ENCODE measurements at places on chromosomes 12 and 14. TPM values are rescaled to one million over a fixed set of nuclear protein-coding genes. Genes with fewer than 3 reads are reported as not detected.
A peak's percentile ranks its signal among the peaks of the same experiment; 100 is the strongest.

The ENDOU gene
- not detected for total RNA-seq

The POTEG gene
- total RNA-seq, result not detected

The OR2AP1 gene
- total RNA-seq, result not detected

The TRHDE gene
- total RNA-seq, result 3.5 TPM

The PTCSC3 gene
- not detected for total RNA-seq

The KRT71 gene
- not detected for total RNA-seq

The CIROP gene
- not detected for total RNA-seq

The SPTB gene
- 5.6 TPM for total RNA-seq

The ORAI1 gene
- total RNA-seq, result 4.7 TPM

The SERPINA10 gene
- 0.28 TPM for total RNA-seq

The RPGRIP1 gene
- total RNA-seq, result not detected

The AQP5 gene
- 0.54 TPM for total RNA-seq

GRCh38 chr14:39107591-39107996, 4.6 kb upstream of the SEC23A start:
- no peaks in the 10 kb centered on the region for H3K36me3 ChIP-seq
- no peak for DNase-seq
- H3K4me3 ChIP-seq, result no peak overlapping the region
- no peaks in the 10 kb centered on the region for H3K27me3 ChIP-seq
- H3K27ac ChIP-seq, result no peak overlapping the region
- peaks cover 12% of the 10 kb centered on the region for H3K4me1 ChIP-seq

GRCh38 chr14:62674563-62675237, 370.6 kb downstream of the KCNH5 start:
- no peak for DNase-seq
- H3K4me1 ChIP-seq, result no peaks in the 10 kb centered on the region
- no peaks in the 10 kb centered on the region for H3K27me3 ChIP-seq

DNA sequence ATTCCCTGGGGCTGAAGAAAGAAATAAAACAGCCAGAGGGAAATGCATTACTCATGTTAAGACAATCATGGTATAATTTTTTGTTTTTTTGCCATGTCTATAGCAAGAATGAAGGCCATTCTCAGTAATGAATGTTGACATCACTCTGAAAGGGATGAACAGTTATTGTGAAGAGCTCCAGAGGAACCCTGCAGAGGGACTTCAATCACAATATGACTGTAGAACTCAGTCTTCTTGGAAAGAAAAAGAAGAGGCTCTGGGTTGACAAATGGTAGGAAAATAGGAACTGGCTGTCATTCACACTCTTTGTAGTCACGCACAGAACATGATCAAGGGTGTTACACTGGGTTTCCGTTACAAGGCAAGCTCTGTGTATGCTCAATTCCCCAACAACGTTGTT, 73.8 kb upstream of the DACT1 start:
- H3K27me3 ChIP-seq, result no peaks in the 10 kb centered on the region
- no peaks in the 10 kb centered on the region for H3K36me3 ChIP-seq
- no peak overlapping the region for H3K4me3 ChIP-seq
- H3K27ac ChIP-seq, result no peak overlapping the region

DNA sequence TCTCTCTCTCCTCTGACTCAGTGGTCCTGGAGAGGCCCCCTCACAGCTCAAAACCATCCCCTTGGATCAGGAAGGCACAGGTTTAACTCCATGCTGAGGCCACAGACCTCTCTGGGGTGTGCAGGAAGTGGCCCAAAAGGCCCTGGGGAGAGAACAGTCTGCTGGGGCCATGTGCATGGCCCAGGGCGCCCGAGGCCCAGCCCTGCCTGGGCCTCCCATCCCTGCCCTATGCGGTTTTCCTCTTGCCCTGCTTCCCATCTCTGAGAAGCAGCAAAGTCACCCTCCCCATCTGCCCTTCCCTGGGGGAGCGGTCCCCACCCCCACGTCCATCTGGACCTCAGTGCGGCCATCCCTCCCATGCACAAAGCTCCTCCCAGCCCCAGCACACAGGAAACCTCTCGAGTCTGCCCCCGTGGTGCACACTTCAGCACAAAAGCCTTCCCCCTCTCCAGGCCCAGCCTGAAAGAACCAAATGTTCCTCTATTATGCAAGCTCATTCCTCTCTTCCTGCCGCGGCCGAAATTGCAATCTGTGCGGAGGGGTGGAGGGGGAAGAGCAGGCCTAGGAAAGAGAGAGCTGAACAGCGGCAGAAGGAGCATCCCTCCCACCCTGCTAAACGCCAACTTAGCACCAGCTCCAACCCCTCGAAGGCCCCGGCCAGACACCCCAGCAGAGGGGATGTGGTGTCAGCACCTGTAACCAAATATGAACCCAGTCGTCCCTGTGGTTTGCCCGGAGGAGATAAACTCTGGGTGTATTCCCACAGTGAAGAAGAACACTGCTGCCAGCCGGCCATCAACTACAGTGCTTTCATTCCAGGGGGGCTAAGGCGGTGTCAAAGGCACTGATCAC, 108.5 kb downstream of the SCARB1 start:
- no peaks in the 10 kb centered on the region for H3K36me3 ChIP-seq
- H3K4me3 ChIP-seq, result peak overlapping the region; percentile 12
- H3K4me1 ChIP-seq, result peaks cover 72% of the 10 kb centered on the region
- peak; percentile 59 for DNase-seq

DNA sequence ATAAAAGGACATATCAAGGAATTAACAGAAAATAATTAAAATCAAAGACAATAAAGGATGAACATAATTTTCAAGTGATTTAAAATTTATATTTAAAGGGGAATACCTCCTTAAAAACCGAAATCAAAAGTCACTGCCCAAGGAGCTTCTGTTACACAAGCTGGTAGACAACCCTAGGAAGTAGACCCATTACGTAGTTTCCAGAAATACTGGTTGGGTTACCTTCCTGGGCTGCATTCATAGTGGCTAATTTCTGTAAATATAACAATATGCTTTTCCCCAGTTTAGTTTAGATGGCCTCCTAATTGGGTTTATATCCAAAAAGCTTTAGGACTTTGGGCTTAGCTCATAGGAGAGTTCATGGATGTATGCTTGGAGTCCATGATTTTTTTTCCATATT, 2.1 kb upstream of the EDDM3A start:
- no peaks in the 10 kb centered on the region for H3K4me1 ChIP-seq
- no peak overlapping the region for H3K27ac ChIP-seq
- no peaks in the 10 kb centered on the region for H3K27me3 ChIP-seq

DNA sequence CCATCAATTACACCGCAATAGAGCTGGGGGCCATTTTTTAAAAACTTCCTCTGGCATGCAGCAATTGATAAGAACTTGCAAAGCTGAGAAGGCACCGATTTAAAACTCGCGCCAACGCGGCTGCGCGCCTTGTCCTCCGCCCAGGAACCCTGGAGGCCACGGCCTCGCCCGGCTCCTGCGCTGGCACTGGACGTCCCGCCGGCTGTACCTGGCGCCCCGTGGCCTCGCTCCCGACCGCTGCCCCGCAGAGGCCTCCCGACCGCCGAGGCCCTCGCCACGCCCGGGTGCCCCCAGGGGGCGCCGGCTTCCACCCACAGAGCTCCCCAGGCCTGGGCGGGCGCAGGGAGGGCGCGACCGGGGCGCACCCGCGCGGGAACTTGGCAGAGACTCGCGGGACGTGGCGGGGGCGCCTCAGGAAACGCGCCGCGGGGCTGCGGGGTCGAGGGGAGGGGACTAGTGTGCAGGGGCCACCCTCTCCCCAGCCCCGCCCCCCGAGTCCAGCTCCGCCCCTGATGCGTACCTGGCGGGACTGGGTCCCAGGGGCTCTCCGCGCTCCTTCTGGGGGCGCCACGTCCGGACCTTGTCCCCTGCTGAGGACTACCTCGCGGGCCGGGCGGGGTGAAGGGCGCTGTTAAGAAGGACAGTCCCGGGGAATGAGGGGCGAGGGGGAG, 65.7 kb downstream of the TNFAIP2 start:
- H3K36me3 ChIP-seq, result no peaks in the 10 kb centered on the region
- peaks cover 8% of the 10 kb centered on the region for H3K4me1 ChIP-seq
- peaks cover 8% of the 10 kb centered on the region for H3K27me3 ChIP-seq
- H3K4me3 ChIP-seq, result peak overlapping the region; percentile 60
- no peak overlapping the region for H3K27ac ChIP-seq

DNA sequence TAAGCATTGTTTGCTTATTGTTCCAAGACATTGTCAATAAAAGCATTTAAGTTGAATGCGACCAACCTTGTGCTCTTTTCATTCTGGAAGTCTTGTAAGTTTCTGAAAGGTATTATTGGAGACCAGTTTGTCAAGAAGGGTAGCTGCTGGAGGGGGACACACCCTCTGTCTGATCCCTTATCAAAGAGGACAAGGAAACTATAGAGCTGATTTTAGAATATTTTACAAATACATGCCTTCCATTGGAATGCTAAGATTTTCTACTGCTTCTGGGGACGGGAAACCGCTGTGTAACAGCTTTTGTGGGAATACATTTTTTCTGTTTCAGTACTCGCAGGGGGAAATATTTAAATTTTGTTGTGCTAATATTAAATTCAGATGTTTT, 3.5 kb downstream of the FOS start:
- H3K27ac ChIP-seq, result peak overlapping the region; percentile 16
- no peaks in the 10 kb centered on the region for H3K27me3 ChIP-seq
- H3K4me3 ChIP-seq, result peak overlapping the region; percentile 88
- H3K4me1 ChIP-seq, result peaks cover 21% of the 10 kb centered on the region
- H3K36me3 ChIP-seq, result peaks cover 14% of the 10 kb centered on the region
- DNase-seq, result no peak

DNA sequence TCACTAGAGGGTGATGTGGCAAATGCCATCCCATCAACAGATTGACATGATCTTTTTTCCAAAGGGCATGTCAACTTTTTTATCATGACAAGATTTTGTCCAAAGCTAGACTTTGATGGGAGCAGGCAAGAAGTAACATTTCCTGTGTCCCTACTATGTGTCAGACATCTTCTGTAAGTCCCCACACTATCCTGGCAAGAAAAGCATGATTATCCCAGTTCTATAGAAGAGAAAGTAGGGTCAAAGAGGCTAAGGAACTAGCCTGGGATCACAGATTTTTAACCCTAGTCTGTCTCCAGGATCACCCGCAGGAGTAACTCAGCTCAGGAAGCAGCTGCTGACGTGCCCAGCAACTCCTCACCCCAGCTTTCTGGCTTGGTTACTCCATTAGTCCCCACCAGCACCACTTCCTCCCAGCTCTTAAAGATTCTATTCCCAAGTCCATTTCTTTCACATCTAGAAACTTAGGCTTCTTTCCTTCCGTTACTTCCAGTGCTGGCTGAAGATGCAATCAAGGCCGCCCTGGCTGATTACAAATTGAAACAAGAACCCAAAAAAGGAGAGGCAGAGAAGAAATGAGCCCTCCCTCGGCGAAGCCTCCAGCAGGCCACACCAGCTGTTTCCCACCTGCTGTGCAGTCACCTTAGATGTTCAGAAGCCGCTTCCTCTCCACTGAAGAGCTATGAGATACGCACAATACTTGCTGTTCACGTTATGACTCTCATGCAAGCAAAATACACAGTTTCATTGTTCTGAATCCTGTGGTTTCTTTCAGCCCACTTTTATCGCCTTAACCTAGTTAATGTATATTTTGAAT, 6.2 kb downstream of the ISCU start:
- peaks cover 34% of the 10 kb centered on the region for H3K36me3 ChIP-seq
- no peak for DNase-seq
- no peak overlapping the region for H3K27ac ChIP-seq
- H3K27me3 ChIP-seq, result no peaks in the 10 kb centered on the region

DNA sequence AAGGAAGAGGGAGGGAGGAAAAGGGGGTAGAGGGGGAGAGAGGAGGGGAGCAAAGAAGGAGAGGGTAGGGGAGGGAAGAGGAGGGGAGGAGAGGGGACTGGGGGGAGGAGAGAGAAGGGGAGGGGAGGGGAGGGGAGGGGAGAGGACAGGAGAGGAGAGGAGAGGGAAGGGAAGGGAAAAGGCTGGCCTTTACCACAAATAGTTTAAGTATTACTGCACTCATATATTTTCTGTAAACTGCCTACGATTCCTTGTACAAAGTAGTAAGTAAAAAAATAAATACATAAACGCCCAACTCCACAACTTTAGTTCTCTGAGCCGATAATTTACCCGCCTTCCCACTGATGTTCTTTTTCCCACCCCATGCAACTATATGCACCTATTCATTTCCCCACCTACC, 23.7 kb upstream of the RERG start:
- H3K27ac ChIP-seq, result no peak overlapping the region
- DNase-seq, result no peak
- H3K27me3 ChIP-seq, result no peaks in the 10 kb centered on the region
- no peak overlapping the region for H3K4me3 ChIP-seq
- no peaks in the 10 kb centered on the region for H3K4me1 ChIP-seq

GRCh38 chr12:80151131-80151530, 51.8 kb downstream of the OTOGL start:
- no peak for DNase-seq
- no peak overlapping the region for H3K27ac ChIP-seq
- H3K4me1 ChIP-seq, result no peaks in the 10 kb centered on the region
- no peak overlapping the region for H3K4me3 ChIP-seq
- H3K36me3 ChIP-seq, result no peaks in the 10 kb centered on the region

DNA sequence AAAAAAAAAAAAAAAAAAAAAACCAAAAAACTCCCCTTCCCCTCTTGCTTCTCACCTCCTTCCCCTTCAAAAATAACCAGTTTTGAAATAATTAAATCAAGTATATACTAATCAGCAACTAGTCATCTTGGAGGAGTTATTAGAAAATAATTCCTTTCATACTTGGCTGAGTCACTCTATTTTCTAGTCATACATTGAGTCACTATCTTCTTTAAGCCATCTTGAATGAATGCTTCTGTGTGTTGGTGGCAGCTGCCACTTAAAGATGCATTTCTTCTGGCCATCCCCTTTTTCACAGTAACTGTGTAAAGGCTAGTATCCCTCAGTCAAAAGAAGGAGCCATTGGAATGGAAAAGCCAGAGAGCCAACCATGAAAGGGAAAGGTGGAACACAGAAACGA, 84.2 kb upstream of the TMEM263 start:
- no peak overlapping the region for H3K27ac ChIP-seq
- DNase-seq, result no peak
- H3K4me3 ChIP-seq, result no peak overlapping the region
- H3K4me1 ChIP-seq, result peaks cover 8% of the 10 kb centered on the region
- no peaks in the 10 kb centered on the region for H3K36me3 ChIP-seq

DNA sequence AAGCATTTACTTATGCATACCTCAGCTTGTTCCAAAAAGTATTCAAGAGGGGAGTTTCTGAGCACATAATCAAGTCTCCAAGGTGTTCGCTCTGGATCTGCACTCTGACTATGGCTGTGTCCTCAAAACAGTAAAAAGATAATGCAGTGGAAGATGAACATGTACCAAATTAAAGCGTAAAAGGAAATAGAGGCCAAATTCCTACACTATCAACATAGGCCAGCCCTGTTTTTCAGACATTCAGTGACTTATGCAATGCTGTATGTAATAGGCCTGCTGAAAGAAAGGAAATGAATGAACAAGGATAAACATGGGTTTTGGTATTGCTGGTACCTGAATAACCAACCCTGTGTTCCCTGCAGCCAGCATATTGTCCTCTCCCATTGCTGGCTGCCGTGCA, 115.7 kb downstream of the SAMD4A start:
- H3K4me3 ChIP-seq, result no peak overlapping the region
- no peak for DNase-seq
- H3K27ac ChIP-seq, result peak overlapping the region; percentile 96
- no peaks in the 10 kb centered on the region for H3K27me3 ChIP-seq

- no peaks in the 10 kb centered on the region for H3K27me3 ChIP-seq
- no peak overlapping the region for H3K27ac ChIP-seq
- H3K4me3 ChIP-seq, result no peak overlapping the region
- no peak for DNase-seq
These were observed 59.6 kb upstream of the LRTM2 start for GRCh38 chr12:1760566-1761382.

- DNase-seq, result no peak
- no peaks in the 10 kb centered on the region for H3K4me1 ChIP-seq
- no peak overlapping the region for H3K27ac ChIP-seq
- H3K27me3 ChIP-seq, result no peaks in the 10 kb centered on the region
These were observed 1076.7 kb downstream of the BCL11B start for GRCh38 chr14:98195256-98195655.
